ENCODE measurements at places on chromosomes 6 and 20.
A peak's percentile ranks its signal among the peaks of the same experiment; 100 is the strongest.

- no peak for DNase-seq
These were observed 23.8 kb upstream of the DUSP22 start for GRCh38 chr6:268394-268935.

DNA sequence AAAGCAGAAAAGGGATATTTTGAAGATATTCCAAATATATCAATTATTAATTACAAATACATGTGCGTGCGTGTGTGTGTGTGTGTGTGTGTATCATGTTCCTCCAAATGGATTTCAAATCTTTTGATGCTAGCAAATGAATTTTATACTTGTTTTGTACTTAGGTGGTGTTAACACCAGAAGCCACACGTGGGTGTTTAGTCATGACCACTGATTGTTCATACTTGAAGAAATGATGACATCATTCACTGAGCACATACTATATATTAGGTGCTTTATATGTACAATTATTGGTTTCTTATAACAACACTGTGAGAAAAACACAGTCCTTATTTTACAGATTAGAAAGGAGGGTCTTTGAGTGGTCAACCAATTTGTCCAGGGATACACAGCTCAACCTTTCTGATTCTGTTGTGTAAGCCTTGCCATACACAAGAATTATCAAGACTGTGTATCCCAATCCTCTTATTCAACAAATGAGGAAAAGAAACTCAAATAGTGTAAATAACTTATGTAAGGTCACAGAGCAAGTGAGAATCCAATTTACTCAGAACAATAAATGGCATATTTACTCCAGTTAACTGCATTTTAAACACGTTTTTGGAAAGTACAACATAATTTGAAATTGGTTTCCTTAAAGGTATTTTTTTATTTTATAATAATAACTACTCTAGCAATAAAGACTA is 88.5 kb downstream of the BCAS1 start:
- DNase-seq, result no peak

- peak; percentile 31 for DNase-seq
These were observed 780 bp downstream of the ARMC12 start for GRCh38 chr6:35737413-35738211.

DNA sequence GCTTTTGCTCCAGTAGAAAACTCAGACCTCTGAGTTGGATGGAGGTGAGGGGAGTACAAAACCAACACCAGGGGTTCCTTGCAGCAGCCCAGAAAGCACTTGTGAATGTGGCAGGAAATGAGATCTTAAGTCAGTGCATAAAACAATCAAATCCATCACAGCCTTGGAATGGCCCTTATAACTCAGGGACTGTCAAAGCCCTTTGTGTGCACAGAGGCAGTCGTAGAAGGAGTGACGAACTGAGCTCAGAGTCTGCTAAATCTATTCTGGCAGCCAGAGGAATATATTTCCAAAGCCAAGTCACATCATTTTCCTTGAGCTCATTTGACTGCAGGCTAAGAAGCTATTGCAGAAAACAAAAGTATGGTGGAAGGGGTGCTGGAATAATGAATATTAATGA is 676.6 kb downstream of the DHX35 start:
- DNase-seq, result no peak

GRCh38 chr6:138782243-138782642 is 8.7 kb downstream of the CCDC28A start:
- no peak for DNase-seq

DNA sequence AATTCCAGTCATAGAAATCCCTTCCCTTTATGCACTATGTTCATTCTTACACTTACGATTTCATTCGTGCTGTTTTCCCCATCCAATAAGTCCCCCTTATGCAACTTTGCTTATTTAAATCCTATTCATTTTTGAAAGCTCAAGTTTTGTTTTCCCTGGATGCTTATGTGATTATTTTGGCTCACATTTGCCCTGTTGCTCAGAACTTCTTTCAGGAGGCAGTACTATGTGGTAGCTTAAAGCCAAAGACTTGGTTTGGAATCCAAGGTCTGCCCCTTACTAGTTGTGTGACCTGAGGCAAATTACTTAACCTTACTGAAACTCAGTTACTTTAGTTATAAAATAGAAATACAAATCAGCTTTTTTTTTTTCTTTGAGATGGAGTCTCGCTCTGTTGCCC is 59.6 kb downstream of the MOXD1 start:
- no peak for DNase-seq

DNA sequence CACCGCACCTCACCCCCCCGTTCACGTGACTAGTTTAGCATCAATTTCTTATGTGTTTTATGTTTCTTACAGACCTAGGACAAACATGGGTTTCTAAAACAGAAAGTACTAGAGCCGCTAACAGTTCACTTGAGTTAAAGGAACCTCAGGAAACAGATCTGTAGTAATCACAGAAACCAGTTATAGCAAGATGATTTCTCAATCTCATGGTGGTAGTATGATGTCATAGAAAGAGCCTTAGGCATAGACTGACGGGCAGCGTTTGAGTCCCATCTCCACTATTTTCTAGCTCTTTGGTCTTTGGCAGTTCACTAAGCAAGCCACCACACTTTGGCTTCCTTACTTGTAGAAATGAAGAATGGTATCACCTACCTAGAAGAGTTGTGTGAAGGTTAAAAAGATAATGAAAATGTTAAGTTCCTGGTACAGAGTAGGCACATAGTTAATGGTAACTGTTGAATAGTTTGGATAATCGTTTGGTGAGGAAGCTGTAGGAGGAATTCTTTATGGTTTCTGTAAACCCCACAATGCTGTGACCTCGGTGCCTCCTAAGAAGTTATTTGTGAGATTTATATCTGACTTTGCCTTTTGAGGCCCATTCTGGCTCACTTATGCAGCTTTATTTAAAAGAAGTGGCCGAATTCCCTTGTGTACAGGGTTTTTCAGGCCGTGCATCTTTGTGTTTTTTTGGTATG is 21.3 kb downstream of the CTNNBL1 start:
- no peak for DNase-seq

- DNase-seq, result peak; percentile 31
These were observed 310.7 kb downstream of the EYA4 start for GRCh38 chr6:133551847-133552341.

- no peak for DNase-seq
These were observed 2.1 kb downstream of the SF3B5 start for GRCh38 chr6:144093236-144093635.

- no peak for DNase-seq
These were observed 37.1 kb downstream of the BEND6 start for GRCh38 chr6:56992036-56992435.

GRCh38 chr6:55604021-55604420 is 25.0 kb upstream of the HMGCLL1 start:
- no peak for DNase-seq

All from BE2C (cell line).